ENCODE measurements at places on chromosomes 7 and 10.

DNA sequence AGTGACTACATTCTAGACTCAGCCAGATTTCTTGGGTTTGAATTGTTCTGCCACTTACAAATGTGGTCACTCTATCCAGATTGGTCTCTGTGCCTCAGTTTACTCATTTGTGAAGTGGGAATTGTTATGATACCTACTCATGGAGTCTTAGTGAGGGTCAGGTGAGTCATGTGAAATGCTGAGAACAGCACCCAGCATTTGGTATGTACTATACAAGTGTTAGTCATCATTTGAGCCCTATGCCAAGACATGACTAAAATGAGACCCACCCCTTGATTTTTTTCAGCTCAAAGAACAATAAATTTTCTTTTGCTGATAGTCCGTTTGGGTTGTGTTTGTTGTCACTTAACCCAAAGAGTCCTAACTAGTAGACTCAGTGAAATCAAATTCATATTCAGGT is 92.8 kb downstream of the CHN2 start:
- no peak for DNase-seq

DNA sequence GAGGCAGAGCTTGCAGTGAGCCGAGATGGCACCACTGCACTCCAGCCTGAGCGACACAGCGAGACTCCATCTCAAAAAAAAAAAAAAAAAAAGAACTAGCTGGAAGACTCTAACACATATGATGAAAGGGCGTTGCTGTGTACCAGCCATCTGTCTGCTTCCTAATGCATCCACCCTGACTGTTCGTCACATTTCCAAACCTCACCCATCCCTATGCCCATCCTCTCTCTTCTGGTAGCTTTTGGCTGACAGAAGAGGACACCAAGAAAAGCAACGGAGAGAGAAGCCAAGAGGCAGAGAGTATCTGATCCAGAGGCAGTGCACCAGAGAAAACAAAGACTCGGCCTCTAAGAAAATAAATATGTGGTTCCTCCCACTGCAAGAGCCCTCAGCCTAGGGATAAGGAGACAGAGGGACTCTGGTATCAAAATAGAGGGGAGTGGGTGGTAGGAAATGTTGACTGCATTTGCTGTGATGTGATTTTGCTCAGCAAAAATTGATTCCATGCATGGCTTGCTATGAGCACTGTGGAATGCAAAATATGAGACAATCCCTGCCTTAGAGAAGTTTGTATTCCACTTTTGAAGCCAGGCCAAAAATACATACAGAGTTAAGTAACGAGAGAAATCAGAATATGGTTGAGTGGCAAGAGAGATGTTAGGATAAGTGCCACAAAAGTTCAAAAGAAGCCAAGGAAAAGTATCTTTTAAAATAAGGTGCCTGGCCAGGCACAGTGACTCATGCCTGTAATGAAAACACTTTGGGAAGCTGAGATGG is 100.8 kb upstream of the STK17A start:
- DNase-seq, result no peak

DNA sequence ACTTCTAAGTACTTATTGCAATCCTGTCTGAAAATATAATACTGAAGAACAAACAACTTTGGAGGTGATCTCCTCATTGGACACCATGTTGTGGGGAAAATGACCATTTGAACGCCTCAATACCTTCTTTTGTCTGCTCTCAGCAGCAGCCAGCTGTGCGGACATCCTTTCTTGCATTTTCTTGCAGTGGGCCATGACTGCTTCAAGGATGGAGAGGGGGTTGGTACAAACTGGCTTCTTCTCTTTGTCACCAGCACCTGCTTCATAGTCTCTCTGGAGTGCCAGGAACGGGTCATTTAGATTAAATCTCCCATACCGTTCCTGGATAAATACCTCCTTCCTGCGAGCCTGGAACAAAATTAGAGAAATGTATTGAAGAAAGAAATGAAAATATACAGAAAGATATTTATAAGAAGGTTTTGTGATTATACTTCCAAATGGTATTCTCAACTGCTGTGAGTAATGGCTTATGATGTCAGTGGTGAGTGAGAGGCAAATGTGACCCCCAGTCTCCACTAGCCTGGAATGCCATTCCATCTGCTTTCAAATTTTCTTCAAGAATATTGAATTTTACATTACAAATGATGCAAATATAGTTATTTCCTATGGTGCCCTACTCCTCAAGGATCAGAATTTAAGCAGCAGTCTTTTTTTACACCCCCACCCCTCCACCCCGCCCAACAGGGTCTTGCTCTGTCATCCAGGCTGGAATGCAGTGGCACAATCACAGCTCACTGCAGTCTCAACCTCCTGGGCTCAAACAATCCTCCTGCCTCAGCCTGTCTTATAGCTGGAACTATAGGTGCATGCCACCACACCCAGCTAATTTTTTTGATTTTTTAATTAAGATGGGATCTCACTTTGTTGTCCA is 62.4 kb downstream of the CTTNBP2 start:
- DNase-seq, result no peak

- DNase-seq, result no peak
Observed at GRCh38 chr10:88913127-88913526, 33.1 kb downstream of the STAMBPL1 start.

- peak; percentile 72 for DNase-seq
Observed at GRCh38 chr10:80500572-80501380, 36.9 kb upstream of the SH2D4B start.

DNA sequence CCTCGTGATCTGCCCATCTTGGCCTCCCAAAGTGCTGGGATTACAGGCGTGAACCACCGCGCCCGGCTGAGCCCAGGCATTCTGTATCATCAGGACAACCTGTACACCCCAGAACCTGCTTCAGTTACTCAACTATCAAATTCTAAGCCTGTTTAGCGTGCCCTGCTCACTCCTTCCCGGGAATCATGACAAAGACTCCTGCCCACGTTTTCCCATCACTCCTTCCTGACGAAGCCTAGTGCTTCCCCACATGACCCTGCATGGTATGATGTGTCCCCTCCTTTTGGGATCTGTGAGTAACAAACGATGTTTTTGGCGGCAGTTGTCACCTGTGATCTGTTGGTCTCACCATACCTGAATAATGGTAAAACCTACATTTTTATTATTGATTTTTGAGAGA is 12.2 kb upstream of the RADIL start:
- DNase-seq, result no peak

DNA sequence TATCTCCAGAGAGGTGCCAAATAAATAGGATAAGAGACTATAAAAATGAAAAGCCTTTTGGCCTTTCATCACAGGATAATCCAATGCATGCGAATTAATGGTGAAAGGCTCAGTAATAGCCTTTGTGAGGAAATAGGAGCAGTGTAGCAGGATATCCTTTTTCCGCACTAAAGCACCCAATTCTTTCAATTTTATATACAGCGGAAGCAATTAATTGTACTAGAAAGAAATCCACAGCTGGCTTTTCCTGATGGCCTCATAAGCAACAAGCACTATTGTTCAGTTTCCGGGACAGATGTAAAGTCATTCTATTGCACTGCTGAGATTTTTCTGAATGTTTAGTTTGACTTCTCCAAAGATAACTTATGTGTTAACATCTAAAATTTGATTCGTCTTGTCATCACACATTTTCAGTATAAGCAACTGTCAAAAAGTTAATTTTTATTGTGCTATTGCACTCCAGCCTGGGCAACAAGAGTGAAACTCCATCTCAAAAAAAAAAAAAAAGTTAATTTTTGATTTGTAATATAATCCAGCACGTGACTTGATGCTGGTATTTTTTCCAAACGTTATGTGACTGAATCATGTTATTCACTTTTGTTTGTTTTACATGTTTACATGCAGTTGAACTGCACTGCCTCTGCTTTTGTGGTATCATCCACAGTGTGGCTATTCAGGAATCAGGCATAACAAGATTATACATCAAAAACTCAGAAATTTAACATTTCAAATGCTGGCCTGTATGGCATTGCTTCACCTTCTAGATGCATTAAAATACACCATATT is 8.4 kb upstream of the BMPR1A start:
- no peak for DNase-seq

GRCh38 chr7:148791546-148791945 is 92.5 kb downstream of the EZH2 start:
- DNase-seq, result no peak

DNA sequence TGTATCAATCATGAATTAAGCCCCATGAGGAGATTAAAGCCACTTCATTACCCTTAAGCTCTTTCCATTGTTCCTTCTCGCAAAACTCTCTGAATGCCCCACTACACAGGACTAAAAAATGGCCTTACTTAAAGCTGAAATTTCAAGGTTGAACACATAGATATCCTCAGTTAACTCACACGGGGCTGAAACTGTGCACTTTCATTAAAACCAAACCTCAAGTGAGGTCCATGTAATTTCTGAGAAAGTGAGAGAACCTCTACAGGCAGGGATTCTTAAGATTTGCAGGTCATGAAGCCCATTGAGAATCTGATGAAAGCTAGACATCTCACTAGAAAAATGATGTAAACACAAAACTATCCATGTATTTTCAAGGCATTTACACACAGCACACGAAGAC is 15.9 kb downstream of the DENND11 start:
- DNase-seq, result no peak

- DNase-seq, result peak; percentile 80
Observed at GRCh38 chr7:37342688-37343471, 105.8 kb downstream of the ELMO1 start.

DNA sequence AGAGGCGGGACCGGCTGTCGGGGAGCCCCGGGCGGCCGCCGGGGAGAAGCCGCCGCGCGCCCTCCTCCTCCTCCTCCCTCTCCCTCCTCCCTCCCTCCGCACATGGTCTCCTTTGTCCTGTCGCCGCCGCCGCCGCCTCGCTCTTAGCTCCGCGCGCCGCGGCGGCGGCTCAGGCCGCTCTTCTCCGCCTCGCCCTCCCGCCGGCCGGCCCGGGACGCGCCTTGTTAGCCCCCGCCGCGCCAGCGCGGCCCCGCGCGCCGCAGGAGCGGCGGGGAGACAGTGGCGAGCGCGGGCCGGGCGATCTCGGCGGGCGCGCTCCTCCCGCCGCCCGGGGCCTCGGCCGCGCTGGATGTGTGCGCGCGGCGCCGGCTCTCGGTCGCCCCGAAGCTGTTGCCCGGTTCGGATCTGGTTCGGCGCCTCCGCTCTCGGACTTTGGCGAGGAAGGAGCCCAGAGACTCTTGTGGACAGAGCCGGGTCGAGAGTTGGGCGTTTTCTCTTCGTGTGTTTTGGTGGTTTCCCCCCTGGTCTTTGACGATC is 437.4 kb upstream of the GALNT17 start:
- peak; percentile 11 for DNase-seq

- DNase-seq, result peak; percentile 28
Observed at GRCh38 chr7:149196705-149197171, 1.4 kb downstream of the ZNF282 start.

- DNase-seq, result no peak
Observed at GRCh38 chr7:94882891-94883290, 24.5 kb upstream of the PPP1R9A start.

GRCh38 chr10:70405037-70405824 is 1.3 kb downstream of the EIF4EBP2 start:
- DNase-seq, result peak; percentile 32

DNA sequence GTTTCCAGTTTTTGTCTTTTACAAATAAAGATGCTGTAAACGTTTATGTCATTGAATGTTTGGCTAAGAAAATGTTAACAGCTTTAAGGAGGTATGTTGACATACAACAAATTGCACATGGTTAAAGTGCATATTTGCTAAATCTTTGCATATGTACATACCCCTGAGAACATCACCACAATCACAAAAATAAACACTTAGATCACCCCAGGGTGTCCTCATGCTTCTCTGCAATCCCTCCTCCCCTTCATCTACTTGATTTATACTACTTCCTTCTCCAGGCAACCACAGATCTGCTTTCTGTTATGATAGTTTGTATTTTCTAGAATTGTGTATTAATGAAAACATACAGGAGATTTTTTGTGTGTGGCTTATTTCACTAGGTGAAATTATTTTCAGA is 209.5 kb downstream of the GLRX3 start:
- no peak for DNase-seq

- DNase-seq, result no peak
Observed at GRCh38 chr10:24008164-24009091, 200.5 kb upstream of the KIAA1217 start.

- no peak for DNase-seq
Observed at GRCh38 chr7:149729983-149730801, 43.2 kb downstream of the ZNF467 start.

GRCh38 chr7:32500922-32501341 is 5.6 kb downstream of the AVL9 start:
- no peak for DNase-seq

DNA sequence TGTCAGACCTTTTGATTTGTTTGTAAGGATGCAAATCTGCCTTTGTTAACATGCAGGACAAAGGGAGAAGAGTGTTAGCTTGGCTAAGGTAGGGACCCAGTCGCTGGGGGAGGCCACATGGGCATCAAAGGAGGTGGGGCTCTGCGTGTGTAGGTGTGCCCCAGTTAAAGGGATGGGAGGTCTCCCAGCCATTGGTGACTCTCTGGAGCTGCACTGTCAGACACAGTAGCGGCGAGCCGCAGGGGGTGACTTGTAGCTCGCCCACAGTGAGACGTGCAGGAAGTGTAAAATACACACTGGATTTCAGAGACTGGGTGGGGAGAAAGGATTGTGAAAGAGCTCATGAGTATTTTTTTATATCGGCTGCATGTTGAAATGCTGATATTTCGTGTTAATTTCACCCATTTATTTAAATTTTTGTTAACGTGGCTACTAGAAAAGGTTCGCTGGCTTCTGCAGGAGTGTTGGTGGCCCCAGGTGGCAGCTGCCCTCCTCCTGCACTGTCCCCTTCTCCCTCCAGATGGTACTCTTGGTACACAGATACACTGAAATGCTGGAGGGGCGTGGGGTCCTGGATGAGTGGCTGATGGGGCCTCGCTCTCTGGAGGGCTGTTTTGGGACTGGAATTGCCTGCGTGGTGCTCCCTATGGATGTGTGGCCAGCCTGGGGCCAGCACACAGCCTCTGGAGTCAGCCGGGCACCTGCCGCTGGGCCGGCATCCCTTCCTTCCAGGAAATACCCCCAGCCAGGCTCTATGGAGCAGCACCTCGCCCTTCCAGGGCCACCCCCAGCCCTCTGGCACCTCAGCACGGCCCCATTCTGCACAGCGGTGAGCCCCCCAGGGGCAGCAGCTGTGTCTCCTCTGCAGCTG is 59.2 kb downstream of the LHPP start:
- DNase-seq, result no peak

- DNase-seq, result peak; percentile 38
Observed at GRCh38 chr7:152382244-152382643, 53.6 kb downstream of the KMT2C start.

Measured in activated CD4-positive, alpha-beta T cell treated with anti-CD3 and anti-CD28 coated beads for 48 hours (primary cell).